ENCODE measurements at places on chromosomes 13 and 19. TPM values are rescaled to one million over a fixed set of nuclear protein-coding genes. Genes with fewer than 3 reads are reported as not detected.

DNA sequence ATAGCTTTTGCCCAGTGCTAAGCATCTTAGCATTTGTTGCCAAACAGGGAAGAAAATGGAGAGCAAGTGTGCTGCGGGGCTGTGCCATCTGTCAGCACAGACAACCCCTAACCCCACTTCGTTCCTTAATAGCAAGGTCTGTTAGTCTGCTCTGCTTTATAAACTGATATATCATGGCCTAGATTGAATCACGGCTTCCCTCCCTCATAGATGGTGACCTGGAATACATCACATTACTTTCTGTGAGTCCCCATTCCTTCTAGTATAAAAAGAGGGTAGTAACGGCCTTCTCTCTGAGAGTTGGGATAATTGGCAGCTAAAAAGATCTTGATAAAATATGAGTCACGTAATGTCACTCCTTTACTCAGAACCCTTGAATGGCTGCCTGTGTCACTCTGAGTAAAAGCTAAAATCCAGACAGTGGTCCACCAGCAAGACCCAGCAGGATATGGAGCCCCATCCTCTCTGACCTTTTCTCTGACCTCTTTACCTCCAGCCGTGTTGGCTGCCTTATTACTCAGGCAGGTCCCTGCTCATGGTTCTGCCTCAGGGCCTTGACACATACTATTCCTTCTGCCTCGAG, 151.7 kb downstream of the DLEU7 start:
- no peak for DNase-seq

The ZNF570 gene
- 8.4 TPM for total RNA-seq

- DNase-seq: no peak
Measured at GRCh38 chr13:59274958-59275727, 888.6 kb downstream of the DIAPH3 start.

DNA sequence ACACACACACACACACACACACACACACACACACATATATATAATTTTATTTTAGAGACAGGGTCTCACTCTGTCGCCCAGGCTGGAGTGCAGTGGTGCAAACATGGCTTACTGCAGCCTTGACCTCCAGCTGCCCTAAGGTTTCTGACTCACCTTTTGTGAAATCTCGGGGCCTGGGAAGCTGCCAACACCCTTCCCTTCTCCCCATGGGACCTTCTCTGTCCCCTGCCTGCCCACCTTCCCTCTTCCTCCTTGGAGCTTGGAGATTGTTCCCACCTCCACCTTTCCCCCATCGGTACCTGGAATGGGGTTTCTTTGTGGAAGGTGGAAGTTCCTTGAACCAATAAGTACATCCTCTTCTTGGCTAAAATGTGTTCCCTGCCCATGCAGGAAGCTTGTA, 6.3 kb downstream of the ARRDC5 start:
- DNase-seq: peak; percentile 52

DNA sequence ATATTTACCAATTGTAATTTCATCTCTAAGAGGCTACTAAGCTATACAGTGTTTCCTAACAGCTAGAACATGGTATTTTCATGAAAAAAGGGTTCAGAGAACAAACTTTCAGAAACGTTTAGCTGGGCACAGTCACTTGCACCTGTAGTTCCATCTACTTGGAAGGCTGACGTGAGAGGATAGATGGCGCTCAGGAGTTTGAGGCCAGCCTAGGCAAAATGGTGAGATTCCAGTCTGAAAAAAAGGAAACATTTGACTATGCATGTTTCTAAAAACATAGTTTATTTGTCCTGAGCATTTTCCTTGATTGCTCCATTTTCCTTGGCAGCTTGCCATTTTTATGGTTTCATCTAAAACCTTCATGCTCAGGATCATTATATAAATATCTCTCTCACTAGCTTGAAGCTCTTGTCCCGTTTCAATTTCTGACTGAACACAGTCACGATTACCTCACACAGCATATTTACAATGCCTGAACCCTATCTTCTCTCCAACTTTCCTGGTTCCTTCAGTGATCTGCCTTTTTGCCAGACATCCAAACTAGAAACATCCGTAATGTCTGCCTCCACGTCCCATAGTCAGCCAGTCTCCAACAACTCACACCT, 200.8 kb downstream of the RGCC start:
- DNase-seq: peak; percentile 47

DNA sequence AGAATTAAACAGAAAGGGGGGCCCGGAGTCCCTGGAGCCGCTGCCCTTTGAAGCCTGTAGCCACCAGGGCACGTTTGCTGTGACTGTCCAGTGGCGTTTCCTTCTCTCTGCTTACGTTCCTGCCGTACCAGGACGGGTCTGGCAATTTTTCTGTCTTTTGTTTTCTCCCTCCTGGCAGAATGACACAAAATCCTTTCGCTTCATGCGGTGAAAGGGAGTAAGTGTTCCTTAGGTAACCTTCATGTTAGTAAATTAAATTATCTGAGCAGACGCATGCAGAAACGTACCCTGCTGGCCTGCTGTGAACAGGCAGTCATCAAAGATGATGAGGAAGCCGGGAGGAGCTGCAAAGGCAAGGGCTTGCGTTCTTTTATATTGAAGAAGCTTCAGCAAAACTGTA, 299.3 kb upstream of the ARGLU1 start:
- peak; percentile 1 for DNase-seq

DNA sequence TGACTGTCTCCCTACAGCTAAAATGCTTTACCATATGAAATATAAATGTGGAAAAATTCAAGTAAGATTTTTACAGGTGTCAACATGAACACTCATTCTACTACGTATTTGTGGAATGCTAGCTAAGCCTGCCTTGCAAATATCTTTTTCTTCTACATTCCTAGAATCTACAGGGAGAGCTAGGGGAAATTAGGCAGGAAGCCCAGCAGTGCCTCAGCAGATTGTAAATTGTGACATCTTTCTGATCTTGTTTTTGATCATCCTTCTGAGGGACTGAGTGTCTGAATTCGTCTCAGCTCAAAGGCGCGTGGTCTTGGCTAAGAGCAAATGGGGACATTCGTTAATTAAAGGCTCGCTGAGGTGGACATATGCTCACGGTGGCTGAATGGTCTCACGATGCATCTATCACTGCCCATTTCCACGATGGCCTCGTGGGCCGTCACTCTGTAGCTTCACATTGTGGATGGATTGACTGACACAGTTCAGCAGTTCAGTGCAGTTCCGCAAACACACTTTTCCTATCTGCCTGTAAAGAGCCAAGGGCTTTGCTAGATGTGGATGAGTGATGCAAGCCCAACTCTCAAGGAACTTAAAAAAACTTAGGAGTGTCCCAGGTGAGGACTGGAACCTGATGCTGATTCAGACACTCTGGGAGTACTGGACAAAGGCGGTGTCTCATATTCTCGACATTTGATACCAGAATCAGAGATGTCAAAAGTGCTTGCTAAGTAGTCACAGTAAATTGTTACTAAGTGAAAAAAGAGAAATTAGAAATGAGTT, 562.5 kb downstream of the EFNB2 start:
- DNase-seq: no peak

The AKAP8L gene
- total RNA-seq: 54.1 TPM

GRCh38 chr13:24074678-24075077, 85.8 kb upstream of the SPATA13 start:
- no peak for DNase-seq

The LILRB2 gene
- total RNA-seq: not detected

The HMGB1 gene
- 751 TPM for total RNA-seq

Measured in LHCN-M2 (cell line).